ENCODE measurements at places on chromosomes 12 and 14.

- no peak for DNase-seq
Measured at GRCh38 chr12:62963486-62964041, 28.6 kb upstream of the PPM1H start.

DNA sequence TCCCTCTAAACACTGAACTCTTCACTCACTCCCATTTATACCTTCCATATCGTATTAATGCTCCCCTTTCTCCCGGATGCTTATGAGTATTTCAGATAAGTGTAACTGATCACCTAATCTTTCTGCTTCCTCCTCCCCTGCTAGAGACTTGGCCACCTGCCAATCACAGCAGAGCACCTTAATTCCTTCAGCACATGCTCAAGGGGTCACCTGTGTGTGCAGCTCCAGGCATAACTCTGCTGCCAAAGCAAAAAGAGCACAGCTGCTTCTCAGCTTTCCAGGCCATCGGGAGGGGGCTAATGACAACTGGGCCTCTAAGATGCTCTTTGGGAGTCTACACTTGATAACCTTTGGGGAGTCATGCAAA, 106.9 kb upstream of the DYRK2 start:
- DNase-seq, result peak; percentile 37

- DNase-seq, result no peak
Measured at GRCh38 chr14:32977913-32978312, 39.2 kb downstream of the NPAS3 start.

- DNase-seq, result peak; percentile 87
Measured at GRCh38 chr12:79420146-79420618, 270.6 kb downstream of the PAWR start.

- peak; percentile 40 for DNase-seq
Measured at GRCh38 chr12:53948650-53949593, 5.8 kb upstream of the HOXC12 start.

GRCh38 chr12:89309440-89309802, 42.9 kb downstream of the DUSP6 start:
- no peak for DNase-seq

- DNase-seq, result peak; percentile 100
Measured at GRCh38 chr14:102279688-102280348, 25.1 kb downstream of the MOK start.

GRCh38 chr12:116373572-116374206, 96.2 kb upstream of the MED13L start:
- DNase-seq, result no peak

Measured in PC-9 (cell line).